ENCODE measurements at places on chromosomes 5 and 9.
A peak's percentile ranks its signal among the peaks of the same experiment; 100 is the strongest.

GRCh38 chr5:127344931-127345330 lies 54.3 kb downstream of the MEGF10 start:
- DNase-seq: no peak

- no peak for DNase-seq
Observed at GRCh38 chr5:153797484-153797883, 241.2 kb downstream of the FAM114A2 start.

GRCh38 chr9:94867842-94868312 lies 141.4 kb downstream of the AOPEP start:
- no peak for DNase-seq

- no peak for DNase-seq
Observed at GRCh38 chr5:94181895-94182294, 436.5 kb downstream of the KIAA0825 start.

- DNase-seq: no peak
Observed at GRCh38 chr9:116286297-116286696, 132.7 kb downstream of the PAPPA start.

GRCh38 chr5:43769571-43770355 lies 166.8 kb downstream of the NNT start:
- no peak for DNase-seq

DNA sequence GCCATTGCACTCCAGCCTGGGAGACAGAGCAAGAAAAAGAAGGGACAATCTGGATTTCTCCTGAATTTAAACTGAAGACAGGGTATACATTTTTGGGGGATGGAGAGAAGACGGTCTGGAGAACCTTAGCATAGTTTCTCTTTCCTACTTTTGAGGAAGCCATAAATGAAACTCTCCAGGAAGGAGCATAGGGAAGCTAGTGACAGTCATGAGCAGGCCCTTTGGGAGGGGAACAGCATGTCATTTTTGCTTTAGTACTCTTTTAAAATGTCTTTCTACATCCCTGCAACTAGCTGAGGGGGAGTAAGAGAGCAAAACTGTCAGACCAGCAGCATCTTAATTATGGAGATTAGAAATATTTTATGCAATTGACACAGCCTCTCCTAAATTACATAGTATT lies 8.2 kb upstream of the SLC44A1 start:
- no peak for DNase-seq

DNA sequence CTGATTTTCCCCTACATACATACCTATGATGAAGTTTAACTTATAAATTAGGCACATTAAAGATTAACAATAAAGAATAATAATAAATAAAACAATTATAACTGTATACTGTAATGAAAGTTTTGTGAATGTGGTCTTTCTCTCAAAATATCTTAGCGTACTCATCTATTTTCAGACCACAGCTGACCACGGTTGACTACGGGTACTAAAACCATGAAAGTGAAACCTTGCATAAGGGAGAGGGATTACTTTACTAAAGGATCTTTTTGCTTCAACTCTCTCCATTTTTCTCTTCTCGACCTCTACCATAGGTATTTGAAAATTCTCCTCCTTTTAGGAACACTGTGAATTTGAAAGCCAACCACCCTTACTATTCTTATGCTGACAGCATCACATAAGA lies 475.5 kb downstream of the CETN3 start:
- DNase-seq: no peak

- no peak for DNase-seq
Observed at GRCh38 chr5:145324767-145325479, 510.2 kb downstream of the PRELID2 start.

DNA sequence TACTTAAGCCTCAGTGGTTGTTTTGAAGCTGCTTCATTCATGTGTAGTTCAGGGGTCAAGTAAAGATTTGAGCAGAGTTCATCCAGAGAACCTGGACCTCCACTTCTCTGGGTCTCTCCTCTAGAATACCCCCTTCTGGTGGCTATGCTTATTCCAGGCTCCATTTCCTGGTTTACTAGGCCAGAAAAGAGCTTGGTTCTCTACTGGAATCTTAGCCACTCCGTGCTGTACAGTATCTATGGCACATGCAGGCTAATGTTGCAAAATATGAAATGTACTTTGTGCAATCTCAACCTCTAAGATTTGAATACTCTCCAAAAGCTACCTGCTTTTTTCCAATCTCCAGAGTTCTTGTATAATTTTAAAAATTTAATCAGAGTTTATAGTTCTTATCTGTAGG lies 17.4 kb upstream of the ZCCHC9 start:
- no peak for DNase-seq

- no peak for DNase-seq
Observed at GRCh38 chr9:34256104-34256503, 73.0 kb downstream of the KIF24 start.

- DNase-seq: no peak
Observed at GRCh38 chr9:22175972-22176545, 167.0 kb upstream of the CDKN2B start.

DNA sequence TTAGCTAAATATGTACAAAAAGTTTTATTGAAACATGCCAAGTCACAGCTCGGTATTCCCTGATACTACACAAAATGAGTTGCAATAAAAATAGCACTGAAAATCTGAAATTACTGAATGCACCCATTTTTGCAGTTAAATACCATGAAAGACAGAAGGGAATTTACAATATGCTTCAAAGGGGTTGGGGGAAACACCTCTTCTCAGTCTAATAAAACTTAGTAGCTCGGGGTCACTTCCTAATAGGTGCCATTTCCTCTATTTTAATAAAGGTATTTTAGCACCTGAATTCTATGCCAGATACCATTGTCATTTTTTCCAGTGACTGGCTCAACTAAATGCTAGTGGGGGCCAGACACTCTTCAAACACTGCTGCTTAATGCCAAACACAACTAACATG lies 204.1 kb upstream of the MEF2C start:
- no peak for DNase-seq

DNA sequence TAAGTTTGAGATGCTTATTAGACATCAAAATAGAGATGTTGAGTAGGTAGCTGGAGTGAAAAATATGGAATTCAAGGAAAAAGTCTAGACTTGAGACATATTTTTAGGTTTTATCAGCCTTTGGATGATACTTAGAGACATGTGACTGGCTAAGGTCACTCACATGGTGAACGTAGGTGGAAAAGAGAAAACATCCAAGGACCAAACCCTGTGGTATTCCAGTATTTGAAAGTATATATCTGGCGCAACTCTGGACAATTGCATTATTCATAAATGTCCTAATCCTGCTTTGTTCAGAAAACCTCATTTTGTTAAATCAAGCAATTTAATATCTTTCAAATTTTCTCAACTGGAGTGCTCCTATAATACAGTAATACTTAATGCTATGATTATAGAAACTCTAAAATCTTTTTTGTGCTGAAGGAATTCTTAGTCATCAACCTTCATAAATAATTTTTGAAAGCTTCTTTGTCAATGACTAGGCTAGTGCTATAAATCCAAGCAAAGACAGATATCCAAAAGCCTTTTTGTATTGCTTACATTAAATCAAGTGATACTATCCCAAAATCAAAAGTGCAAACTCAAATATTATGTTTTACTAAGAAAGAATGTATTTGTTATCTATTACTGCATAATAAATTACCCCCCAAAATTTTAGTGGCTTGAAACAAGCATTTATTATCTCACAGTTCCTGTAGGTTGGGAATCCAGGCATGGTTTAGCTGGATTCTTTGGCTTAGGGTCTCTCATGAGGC lies 452.0 kb downstream of the ENC1 start:
- DNase-seq: no peak

GRCh38 chr9:107180206-107180605 lies 102.9 kb upstream of the RAD23B start:
- DNase-seq: no peak

- no peak for DNase-seq
Observed at GRCh38 chr9:14051419-14051818, 262.5 kb downstream of the NFIB start.

DNA sequence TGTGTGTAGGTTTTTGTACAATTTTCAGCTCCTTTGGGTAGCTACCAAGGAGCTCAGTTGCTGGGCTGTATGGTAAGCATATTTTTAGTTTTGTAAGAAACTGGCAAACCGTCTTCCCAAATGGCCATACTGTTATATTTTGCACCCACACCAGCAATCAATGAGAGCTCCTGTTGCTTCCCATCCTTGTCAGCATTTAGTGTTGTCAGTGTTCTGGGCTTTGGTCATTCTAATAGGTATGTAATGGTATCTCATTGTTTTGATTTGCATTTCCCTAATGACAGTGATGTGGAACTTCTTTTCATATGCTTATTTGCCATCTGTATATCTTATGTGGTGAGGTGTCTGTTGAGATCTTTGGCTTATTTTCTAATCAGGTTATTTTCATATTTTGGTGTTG lies 320.1 kb downstream of the MLLT3 start:
- no peak for DNase-seq

DNA sequence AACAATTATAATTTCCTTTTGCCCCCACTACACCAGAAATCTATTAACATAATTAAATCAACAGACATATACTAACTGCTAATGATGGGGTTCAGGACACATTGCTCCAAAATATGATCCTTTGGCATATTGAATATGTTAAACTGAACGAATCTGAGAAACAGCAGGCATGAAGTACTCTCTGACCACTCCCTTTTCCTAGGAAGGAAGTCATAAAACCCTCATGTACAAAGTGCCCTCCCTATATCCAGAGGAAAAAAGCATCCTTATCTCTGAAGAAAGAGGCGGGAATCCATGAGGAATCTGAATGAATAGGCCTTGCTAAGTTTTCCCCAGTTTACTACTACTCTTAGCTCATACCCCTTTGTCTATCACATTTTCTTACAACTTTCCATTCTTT lies 67.9 kb downstream of the ADAMTS6 start:
- no peak for DNase-seq

DNA sequence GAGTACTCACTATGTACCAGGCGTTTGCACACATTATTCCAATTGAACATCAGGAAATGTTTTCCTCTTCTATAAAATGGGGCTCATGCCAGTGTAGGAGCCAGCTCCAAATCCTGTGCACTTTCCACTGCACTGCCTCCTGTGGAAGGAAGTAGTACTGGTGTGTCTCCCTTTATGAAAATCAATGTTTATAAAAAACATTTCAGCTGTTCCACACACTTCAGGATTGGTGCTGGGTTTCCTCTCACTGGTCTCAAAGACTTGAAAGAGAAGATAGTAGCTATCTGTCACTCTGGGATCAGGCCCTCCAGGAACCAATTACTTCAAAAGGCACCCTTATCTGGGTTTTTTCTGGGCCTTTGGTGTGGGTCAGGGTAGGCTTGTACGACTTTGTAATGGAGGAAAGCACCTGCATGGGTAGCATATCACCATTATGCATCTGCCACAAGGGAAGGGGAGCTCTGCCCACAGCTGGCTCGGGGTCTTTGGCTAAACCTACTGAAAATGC lies 32.5 kb downstream of the RAB14 start:
- DNase-seq: no peak

GRCh38 chr5:78327761-78328510 lies 32.5 kb upstream of the SCAMP1 start:
- no peak for DNase-seq

- DNase-seq: peak; percentile 77
Observed at GRCh38 chr9:119556129-119556875, 187.1 kb upstream of the BRINP1 start.

- no peak for DNase-seq
Observed at GRCh38 chr9:93818237-93818636, 136.9 kb downstream of the BARX1 start.

DNA sequence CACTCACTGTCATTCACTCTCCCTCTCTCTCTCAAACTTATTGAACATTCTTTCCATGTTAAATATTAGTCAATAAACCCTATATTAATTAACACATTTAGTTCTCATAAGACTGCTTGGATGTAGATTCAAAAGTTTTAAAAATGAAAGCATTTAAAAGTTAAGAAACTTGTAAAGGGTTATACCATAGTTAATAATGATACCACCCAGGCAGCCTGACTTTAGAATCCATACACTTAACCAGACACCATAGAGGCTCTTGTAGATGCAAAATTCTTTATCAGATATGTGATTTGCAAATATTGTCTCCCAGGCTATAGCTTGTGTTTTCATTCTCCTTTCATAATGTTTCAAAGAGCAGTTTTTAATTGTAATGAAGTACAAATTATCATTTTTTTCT lies 335.8 kb upstream of the ACTBL2 start:
- no peak for DNase-seq

- no peak for DNase-seq
Observed at GRCh38 chr5:68170826-68171558, 44.6 kb upstream of the PIK3R1 start.

GRCh38 chr5:93886917-93887361 lies 145.5 kb upstream of the POU5F2 start:
- DNase-seq: no peak

DNA sequence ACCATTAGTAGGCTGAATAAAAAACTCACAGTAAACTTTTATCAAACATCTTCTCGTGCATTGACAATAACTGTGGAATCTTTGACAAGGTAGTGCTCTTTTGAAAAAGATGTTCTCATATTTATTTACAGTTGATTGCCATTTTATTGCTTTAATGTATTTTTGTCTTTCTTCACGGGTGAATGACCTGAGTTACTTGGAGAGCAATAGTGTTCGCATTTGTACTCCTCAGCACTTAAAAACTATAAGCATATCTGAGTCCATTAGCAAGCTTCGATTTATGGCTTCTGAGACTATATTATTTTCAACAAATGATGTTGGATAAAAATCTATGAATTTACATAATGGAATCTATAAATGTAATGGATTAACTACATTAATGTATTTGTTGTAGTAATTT lies 1012.3 kb downstream of the CDH9 start:
- no peak for DNase-seq

- no peak for DNase-seq
Observed at GRCh38 chr5:69416180-69416579, 1.3 kb downstream of the MARVELD2 start.

- DNase-seq: no peak
Observed at GRCh38 chr5:77156379-77156778, 54.1 kb upstream of the PDE8B start.

- no peak for DNase-seq
Observed at GRCh38 chr9:109883623-109884022, 103.6 kb downstream of the PALM2AKAP2 start.

GRCh38 chr5:171639966-171640365 lies 145.7 kb upstream of the SMIM23 start:
- DNase-seq: no peak

- DNase-seq: no peak
Observed at GRCh38 chr5:133602835-133603380, 9.4 kb downstream of the FSTL4 start.

GRCh38 chr9:90464978-90465377 lies 177.6 kb downstream of the DIRAS2 start:
- no peak for DNase-seq
